ENCODE measurements at places on chromosomes 16 and 17.

- DNase-seq: peak; percentile 5
Observed at GRCh38 chr16:23060458-23061320, 88.6 kb downstream of the USP31 start.

DNA sequence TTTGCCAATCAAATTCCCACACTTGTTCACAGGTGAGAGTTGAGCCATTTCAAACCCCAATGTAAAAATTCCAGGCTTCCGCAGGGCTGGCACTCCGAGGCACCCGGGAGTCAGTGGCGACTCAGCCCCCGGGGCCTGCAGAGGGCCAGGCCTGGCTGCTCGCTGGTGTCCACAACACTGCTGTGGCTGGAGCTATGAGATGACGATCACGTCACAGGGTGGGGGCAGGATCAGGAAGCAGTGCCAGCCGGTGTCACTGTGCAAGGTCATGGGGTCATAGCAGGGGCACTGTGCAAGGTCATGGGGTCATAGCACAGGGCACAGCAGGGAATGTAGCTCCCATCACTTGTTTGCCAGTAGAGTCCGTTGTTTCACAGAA lies 7.8 kb downstream of the VPS4A start:
- DNase-seq: no peak

DNA sequence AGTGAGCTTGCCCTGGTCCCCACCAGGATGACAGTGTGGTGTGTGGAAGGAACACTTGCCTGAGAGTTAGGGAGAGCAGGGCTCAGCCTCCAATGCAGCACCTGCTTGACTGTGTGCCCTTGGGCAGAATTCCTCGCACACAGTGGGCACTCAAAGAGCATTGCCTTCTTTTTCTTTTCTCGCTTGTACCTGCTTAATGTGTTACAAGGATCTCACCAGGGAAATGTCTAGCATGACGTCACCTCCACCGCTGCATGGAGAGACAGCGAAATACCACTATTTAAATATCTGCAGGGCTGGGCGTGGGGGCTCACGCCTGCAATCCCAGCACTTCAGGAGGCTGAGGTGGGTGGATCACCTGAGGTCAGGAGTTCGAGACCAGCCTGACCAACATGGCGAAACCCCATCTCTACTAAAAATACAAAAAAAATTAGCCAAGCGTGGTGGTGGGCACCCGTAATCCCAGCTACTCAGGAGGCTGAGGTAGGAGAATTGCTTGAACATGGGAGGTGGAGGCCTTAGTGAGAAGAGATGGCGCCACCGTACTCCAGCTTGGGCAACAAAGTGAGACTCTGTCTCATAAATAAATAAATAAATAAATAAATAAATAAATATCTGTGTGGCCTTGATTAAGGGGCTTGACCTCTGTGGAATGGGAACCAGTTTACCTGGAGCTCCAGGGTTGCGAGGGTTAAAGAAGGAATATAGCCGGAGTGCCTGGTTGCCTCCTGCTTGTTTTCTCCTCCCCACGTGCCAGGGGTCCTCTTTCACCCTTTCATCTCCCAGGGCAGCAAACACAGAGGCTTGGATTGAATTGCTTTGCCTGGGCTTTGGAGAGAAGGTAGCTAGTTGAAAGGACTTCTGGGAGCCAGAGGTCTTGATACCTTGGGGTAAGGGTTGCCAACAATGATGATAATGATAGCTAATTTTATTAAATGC lies 16.3 kb downstream of the SNX29 start:
- no peak for DNase-seq

DNA sequence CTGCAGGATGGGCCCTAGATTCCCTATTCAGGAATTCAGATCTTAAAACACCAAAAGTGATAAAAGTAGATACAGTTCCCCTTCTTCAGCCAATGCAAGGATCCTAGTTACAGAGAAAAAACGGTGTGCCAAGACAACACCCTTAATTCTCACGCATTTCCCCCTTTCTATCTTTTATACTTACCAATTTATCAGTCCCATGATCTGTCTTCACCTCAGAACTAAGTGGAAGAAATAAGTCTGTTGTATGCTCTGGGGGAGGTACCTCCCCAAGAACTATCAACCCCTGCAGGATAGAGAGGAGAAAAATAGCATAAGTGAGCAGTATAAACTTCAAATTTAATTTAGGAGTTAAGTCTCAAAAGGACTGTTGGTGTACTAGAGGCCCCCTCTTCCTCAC lies 83.2 kb downstream of the STH start:
- DNase-seq: no peak
